ENCODE measurements at places on chromosomes 2 and 18.

GRCh38 chr2:126656431-126657147 is 631 bp downstream of the GYPC start:
- peak; percentile 29 for DNase-seq

GRCh38 chr18:55232506-55232905 is 273.2 kb upstream of the CCDC68 start:
- no peak for DNase-seq

DNA sequence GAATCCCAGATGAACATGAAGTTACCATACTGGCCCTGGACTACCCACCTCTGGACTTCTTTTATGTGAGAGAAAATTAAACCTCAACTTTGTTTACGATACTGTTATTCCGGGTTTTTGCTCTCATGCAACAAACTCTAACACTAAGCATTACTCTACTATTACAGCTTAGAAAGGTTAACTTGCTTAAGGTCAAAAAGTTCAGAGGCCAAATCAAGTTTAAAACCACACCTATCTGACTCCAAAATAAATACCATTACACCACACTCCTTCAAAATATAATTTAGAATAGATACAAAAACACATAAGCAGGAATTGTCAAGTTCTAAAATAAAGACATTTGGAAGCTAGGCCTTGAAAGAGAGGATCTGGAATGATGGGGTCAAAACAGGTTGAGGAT is 75.0 kb downstream of the DTNB start:
- DNase-seq: no peak

DNA sequence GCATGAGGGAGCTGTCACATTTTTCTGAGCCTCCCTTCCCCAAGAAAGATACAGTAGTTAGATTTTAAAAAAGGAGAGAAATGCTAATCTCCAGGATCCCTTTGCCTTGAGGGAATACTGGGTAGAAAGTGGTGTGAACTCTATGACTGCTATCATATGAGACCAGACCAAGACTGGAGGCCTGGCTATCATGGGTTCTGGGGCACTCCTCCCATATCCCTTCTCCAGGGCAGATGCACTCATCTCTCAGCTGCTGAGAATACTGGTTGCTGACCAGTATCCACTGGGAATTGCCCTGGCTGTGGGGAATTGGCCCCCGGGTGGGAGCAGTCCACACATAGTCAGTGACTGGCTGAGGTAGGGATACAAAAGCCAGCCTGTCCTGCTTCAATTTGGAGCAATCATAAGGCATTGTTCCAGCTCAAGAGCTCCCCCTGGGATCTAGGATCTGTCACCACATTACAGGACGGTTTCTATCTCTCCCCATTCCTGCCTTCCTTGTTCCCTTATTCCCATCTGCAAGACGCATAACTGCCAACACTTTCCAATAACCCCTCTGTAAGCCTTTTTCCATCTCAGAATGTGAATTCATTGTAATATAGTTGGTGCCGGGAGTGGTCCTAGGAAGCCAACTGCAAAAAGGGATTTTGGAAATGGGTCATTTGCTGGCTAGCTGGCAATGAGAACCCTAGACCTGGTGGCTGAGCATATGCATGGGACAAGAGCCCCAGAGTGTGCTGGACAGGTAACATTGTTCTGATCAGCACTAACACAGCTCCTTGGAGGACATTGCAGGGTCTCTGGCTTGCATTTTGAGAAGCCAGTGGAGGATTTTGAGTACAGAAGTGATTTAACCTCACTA is 35.4 kb upstream of the REEP1 start:
- DNase-seq: no peak

DNA sequence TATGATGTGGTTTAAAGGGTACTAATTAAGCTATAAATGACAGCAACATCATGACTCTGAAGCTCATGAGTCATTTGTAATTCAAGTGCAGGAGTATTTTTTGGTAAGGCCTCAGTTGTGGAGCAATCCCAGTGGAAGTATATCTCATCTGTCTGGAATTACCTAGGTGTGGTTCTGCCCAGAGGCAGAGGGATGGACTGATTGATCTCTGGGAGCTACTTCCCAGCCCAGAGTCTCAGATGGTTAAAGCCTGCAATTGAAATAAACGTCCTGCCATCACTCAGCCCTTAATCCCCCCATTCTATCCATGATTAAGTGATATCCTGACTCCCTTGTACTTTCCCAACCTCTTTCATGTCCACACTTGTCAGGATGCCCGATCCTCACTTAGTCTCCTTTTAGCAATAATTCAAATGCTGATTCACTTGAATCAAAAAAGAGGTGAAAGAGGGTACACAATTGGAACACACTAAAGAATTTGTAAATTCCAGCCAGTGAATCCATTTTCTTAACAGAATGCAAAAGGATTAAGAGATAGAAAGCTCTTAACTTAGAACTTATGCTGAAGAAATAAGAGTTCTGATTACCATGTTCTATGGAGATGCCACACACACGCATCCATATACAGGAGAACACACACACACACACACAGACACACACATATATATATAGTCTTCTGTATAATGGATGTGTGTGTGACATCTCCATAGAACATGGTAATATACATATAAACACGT is 664.4 kb downstream of the NYAP2 start:
- DNase-seq: no peak

All from T-helper 1 cell (primary cell).